ENCODE measurements at places on chromosomes 13 and 19.

DNA sequence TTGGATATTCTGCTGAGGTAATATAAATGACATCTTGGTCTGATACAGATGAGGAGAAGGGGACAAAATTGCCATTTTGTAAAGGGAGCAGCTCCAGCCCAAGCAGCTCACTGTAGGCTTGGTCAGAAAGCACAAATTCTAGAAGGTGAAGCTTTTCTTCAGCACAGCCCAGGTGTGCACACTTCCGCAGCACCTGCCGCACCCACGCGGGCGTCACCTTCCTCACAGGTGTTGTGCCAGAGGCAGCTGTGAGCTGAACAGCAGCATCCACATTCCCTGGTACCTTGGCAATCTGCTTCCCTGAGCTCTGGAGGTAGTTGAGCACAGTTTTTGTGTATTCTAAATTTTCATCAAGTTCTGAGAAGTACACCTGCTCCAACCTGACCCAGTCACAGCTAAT, 79.0 kb downstream of the SACS start:
- DNase-seq, result no peak

GRCh38 chr19:30227012-30227621, 145.1 kb upstream of the ZNF536 start:
- DNase-seq, result no peak

DNA sequence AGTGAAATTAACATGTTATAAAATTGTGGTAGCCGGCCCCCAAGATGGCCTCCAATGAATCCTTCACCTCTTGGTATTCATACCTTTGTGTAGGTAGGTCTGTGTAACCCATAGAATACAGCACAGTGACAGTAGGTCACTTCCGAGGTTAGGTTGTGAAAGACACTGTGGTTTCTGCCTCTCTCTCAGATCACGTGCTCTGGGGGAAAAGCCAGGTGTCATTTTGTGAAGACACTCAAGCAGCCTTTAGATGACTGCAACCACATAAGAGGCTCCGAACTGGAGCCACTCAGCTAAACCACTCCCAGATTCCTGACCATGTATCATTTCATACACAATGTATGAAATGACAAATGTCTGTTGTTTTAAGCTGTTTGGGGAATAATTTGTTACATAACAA, 9.8 kb upstream of the USPL1 start:
- DNase-seq, result no peak

GRCh38 chr13:100128373-100128772, 39.5 kb downstream of the PCCA start:
- DNase-seq, result no peak

- no peak for DNase-seq
These were observed 1.3 kb downstream of the KLK6 start for GRCh38 chr19:50967929-50968715.

- DNase-seq, result no peak
These were observed 22.6 kb downstream of the KLHL26 start for GRCh38 chr19:18659281-18660050.
